CD4-positive, alpha-beta memory T cell (primary cell): ENCODE measurements at places on chromosomes 11 and 22.

DNA sequence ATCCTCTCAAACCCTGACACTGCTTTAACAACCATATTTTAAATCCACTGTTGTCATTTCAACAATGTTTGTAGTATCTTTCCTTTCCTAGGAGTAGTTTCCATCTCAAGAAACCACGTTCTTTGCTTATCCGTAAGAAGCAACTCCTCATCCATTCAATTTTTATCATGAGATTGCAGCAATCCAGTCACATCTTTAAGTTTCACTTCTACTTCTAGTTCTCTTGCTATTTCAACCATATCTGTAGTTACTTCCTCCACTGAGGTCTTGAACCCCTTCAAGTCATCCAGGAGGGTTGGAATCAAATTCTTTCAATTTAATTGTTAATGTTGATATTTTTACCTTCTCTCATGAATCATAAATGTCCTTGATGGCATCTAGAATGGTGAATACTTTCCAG is 22.4 kb downstream of the CCDC82 start:
- DNase-seq = no peak

DNA sequence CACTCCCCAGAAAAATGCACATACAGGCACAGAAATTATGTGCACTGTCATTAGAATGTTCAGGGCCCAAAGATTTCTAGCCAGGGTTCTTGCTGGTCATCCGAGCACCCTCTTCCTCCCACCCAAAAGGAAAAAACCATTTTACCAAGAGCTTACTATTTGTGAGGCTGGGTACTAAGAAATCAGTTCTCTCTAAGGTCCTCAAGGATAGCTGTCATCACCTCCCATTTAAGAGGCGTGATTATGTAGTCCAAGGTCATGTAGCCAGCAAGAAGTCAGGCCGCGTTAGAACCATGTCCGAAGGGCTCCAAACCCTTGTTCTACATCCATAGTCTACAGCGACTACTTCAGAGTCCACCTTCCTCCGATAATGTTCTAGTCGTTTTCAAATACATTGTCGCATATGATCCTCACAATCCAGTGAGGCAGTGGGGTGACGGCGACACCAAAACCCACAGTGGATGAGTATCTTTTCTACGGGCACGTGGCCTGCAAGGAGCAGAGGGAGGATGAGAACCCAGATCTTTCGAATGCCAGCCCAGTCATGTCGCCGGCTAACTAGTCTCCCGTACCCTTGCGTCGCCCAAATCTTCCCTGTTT is 634 bp downstream of the TIMM8B start:
- DNase-seq = no peak

DNA sequence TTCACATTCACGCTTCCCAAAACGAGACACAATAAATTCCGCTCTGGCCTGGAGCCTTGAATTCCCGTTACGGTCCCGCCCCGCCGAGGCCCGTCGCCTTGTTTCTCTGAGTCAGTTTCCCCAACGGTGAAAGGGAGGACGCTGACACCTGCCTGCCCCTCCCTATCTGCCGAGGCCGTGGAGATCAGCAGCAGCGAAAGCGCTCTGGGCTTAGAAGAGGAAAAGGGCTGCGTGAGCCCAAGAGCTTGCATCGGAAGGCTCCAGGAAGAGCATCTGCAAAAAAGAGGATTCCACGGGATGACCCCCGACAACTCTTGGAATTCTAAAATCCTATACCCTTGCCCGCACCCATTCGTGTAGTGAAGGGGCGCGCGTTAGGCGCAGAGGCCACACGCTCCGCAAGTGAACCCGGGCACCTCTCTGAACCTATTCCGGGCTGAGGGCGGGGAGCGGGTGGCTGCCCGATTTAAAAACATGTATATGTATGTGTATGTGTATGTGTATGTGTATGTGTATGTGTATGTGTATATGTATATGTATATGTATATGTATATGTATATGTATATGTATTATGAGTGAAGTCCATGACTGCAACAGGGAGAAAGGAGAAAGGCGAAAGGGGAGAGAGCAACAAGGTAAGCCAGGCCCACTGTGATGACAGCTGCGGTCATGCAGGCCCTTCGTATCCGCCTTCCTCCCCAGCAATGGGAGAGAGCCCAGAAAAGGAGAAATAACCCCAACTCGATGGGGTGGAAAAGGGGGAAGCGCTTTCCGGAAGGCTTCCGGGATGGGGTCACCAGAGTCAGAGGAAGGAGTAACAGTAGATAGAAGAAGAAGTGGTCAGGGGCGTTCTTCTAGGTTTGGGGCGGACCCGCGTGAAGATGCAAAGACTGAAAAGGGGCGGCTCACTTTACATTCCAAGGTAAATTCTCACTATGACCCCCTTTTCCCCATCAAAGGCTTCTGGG is 948 bp upstream of the MRTFA start:
- DNase-seq = no peak

DNA sequence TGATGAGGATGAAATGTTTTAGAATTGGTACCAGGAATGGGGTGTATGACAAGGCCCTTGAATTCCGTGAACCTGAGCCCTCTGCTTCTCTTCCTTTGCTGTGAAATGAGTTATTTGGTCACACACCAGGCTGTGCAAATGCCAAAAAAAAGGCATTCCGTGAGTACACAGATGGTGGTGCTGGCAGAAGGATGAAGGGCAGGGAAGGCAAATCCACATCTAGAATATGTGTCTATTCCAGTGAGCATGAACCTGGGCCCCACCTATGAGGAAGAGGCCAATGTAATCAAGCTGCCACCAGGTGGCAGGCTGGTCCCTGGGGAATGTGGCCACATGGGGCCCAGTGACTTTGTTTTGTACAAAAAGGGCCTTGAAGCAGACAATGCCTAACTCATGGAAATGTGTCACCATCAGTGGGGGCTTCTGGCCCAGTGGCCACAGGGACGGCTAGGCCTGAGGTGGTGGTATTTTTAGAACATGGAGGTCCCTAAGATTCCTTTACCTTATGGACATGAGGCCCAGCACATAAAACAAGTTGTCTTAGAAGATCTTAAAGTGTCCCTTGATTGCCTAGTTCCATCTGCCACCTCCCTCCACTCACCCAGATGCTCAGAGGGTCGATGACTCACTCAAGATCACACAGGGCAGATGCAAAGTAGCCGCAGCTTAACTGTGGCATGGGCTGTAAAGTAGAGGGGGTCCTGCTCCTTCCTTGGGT is 3.9 kb upstream of the RNF215 start:
- peak; percentile 79 for DNase-seq

DNA sequence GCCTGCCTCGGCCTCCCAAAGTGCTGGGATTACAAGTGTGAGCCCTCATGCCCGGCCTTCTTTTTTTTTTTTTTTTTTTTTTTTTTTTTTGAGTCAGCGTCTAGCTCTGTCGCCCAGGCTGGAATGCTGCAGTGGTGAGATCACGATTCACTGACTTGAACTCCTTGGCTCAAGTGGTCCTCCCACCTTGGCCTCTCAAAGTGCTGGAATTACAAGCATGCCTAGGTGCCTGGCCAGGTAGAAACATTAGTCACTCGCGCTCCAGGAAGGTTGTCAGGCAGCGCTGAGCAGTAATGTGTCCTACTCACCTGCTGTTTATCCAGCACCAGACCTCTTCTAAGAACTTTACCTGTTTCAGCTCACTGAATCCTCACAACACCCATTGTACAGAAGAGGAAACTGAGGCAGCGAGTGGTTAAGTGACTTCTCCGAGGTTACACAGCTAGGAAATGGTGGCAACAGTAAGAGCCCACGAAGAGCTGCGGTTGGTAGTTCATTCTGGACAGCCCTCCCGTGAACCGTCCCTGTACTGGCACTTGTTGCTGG is 496 bp upstream of the CST6 start:
- no peak for DNase-seq

GRCh38 chr11:126547161-126547560 is 191.7 kb downstream of the ST3GAL4 start:
- no peak for DNase-seq

GRCh38 chr22:30253205-30253852 is 6.8 kb upstream of the LIF start:
- DNase-seq = no peak

- DNase-seq = no peak
Observed at GRCh38 chr11:46513934-46514342, 79.9 kb downstream of the AMBRA1 start.

- DNase-seq = no peak
Observed at GRCh38 chr22:49824185-49824925, 3.3 kb downstream of the BRD1 start.

GRCh38 chr11:115676768-115677167 is 172.6 kb upstream of the CADM1 start:
- DNase-seq = no peak

GRCh38 chr11:44189986-44190882 is 94.8 kb downstream of the EXT2 start:
- DNase-seq = no peak
